ENCODE measurements at places on chromosomes 16 and 17.
A peak's percentile ranks its signal among the peaks of the same experiment; 100 is the strongest.

GRCh38 chr16:4911970-4912386 is 25.0 kb downstream of the PPL start:
- peak; percentile 24 for DNase-seq

- DNase-seq: no peak
Observed at GRCh38 chr16:49726155-49726554, 129.8 kb downstream of the ZNF423 start.

GRCh38 chr16:73054813-73055482 is 7.0 kb upstream of the ZFHX3 start:
- DNase-seq: no peak

GRCh38 chr16:14529010-14529669 is 100.9 kb downstream of the PARN start:
- peak; percentile 69 for DNase-seq

DNA sequence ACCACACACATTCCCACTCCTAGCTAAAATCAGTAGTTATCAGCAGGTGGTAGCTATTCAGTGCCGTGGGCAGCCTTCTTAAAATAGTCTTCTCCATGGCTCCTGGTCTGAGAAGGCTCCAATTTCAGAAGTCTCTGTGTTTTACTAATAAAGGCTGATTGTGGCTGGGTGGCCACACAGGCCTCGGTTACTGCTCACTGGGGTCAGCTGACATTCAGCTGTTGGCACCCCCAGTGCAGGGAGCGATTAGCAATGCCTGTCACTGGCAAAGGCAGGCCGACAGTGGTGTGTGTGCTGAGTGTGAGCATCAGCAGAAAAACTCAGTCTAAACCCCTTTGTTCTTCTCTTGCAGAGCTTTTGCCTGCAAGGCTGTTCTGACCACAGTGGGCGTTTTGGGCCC is 16.6 kb upstream of the DBNDD1 start:
- DNase-seq: no peak

- no peak for DNase-seq
Observed at GRCh38 chr17:81868674-81869220, 2.4 kb downstream of the ARHGDIA start.

GRCh38 chr17:57986841-57987580 is 1.0 kb downstream of the VEZF1 start:
- DNase-seq: no peak

GRCh38 chr16:21301168-21301894 is 23.2 kb upstream of the CRYM start:
- DNase-seq: peak; percentile 60

- DNase-seq: peak; percentile 90
Observed at GRCh38 chr17:73340093-73340596, 28.3 kb upstream of the CDC42EP4 start.

DNA sequence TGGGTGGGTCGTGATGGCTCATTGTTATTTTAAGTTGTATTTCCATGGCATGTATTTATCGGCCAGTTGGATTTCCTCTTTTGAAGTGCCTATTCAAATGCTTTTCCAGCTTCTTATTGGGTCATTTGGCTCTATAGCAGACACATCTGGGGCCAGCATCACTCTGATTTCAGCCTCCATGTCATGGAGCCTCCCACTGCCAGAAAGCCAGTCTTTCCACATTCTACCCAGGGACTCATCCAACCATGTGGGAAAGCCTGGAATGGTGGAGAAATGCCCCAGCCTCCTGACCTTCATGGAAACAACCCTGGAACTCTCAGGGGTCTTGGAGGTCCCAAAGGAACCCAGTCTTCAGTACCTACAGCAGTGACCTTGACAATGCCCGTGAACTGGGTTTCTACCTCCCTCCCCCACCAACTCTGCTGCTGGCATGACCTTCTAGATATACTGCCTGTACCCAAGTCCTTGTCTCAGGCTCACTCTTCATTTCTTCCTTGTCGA is 33.8 kb upstream of the ADGRG1 start:
- no peak for DNase-seq

GRCh38 chr17:48804936-48805411 is 12.1 kb downstream of the TTLL6 start:
- no peak for DNase-seq

GRCh38 chr16:69033151-69033949 is 72.1 kb upstream of the HAS3 start:
- no peak for DNase-seq

DNA sequence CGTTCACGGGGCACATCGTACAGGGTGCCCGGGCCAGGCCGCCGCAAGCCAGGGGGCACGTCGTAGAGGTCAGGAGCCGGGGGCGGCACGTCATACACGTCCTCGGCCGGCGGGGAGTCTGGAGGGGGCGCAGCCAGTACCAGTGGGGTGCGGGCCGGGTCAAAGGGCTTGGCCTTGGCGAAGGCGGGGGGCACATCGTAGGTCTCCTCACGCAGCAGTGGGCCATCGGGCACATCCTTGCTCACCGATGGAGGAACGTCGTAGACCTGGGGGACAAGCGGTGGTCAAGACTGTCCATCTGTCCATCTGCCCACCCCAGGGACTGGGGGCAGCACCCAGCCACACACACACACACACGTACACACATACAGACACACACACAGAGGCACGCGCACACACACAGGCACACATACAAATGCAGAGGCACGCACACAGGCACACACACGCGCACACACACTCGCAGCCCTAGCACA is 15.7 kb downstream of the BCAR1 start:
- no peak for DNase-seq

- DNase-seq: no peak
Observed at GRCh38 chr17:64190472-64190871, 60.5 kb upstream of the ERN1 start.

DNA sequence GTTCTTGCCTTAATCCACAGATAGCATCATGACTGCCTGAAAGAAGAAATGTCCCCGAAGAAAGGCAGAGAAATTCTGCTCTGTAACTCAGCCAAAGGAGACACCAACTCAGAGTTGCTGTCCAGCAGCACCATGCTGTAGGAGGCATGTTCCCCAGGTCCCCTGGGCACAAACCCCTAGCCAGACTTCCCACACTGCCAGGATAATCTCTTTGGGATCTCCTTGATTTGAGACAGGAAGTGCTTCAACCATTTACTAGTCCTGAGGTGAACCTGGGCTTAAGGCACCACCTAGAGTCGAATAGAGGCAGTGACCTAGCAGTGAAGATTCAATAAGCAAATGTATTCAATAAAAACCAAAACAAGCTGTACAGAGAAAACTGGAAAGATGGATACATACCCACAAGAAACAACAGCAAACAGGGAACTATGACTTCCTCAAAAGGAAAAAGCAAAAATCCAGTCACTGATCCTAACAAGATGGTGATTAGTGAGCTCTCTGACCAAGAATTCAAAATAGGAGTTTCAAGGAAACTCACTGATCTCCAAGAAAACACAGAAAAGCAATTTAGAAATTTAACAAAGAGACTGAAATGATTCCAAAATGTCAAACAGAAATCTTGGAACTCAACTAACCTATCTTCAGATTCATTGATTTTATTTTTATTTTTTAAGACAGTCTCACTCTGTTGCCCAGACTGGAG is 5.7 kb downstream of the OR4D2 start:
- no peak for DNase-seq

DNA sequence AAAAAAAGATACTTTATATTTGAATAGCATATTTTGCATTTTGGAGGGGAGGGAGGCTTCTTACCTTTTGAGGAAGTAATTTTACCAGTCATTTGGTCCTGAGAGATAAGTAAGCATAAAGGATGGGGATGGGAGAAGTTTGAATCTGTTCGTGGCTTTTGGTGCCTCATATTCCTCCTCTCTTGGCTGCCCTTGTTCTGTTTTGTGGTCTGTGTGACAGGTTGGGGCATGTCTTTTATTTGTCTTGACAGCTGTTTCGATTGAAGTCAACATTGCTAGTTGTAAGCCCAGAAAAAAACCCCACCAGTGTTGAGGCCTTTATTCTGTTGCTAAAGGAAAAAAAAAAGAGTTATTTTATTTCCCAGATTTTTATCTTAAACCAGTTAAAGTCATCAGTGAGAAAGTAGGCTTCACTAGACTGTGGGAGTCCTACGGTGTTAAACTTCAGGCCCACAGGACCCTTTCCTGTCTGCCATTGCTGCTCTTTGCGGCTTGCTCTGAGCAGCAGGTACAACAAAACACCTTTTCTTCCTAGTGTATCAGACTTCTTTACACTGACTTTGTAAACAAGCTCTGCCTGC is 11.4 kb downstream of the SLC7A6 start:
- DNase-seq: no peak

- DNase-seq: no peak
Observed at GRCh38 chr16:4660454-4661007, 32.8 kb upstream of the NUDT16L1 start.

GRCh38 chr17:82781894-82782274 is 30.0 kb downstream of the TBCD start:
- no peak for DNase-seq

DNA sequence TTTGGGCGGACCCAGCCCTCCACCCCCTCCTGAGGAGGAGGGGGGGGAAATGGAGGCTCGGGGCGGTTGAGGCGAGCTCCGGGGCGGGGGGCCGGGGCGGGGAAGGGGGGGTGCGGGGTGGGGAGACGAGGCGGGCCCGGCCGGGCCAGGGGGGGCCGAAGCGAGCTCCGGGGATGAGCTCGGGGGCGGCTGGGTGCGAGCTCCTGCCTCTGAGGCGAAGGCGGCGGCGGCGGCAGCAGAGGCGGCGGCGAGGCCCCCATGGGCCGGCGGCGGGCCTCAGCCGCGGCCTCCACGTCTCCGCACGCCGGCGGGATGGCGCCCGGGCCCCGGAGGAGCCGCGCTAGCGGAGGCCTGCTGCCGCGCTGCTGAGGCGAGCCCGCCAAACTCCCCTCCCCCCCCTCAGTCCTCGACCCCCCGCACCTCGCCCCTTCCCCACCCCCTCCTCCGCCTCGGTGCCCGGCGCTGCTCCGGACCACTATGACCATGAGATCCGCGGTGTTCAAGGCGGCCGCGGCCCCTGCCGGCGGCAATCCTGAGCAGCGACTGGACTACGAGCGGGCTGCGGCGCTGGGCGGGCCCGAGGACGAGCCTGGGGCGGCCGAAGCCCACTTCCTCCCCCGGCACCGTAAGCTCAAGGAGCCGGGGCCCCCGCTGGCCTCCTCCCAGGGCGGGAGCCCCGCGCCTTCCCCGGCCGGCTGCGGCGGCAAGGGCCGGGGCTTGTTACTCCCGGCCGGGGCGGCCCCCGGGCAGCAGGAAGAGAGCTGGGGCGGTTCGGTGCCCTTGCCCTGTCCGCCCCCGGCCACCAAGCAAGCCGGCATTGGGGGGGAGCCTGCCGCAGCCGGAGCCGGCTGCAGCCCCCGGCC is 596 bp downstream of the MSL1 start:
- DNase-seq: no peak

- DNase-seq: peak; percentile 65
Observed at GRCh38 chr17:82450357-82451106, at the start of gene CYBC1. Gene CYBC1, minus strand, starts transcription at chr17:82450752. Its CDS starts 1,498 bp downstream, at chr17:82449254.

GRCh38 chr16:27973678-27974077 is 89.8 kb downstream of the GSG1L start:
- no peak for DNase-seq

DNA sequence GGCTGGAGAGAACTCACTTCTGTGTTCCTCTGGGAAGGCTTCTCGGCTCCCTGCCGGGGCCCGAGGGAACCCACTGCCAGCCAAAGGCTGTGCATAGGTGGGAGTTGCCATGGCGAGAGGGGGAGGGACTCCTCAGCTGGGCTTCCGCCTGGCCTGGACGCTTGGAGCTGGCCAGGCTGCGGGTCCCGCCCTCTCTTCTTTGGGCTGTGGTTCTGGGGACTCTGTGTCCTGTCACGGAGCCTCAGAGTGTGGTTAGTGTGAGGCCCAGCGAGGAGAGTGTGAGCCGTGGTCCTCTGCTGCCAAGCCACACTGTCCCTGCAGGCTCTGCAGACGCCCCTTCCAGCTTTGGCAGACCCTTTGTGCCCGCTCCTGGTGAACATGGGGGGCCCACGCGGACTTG is 123.1 kb downstream of the OR1D5 start:
- DNase-seq: no peak

DNA sequence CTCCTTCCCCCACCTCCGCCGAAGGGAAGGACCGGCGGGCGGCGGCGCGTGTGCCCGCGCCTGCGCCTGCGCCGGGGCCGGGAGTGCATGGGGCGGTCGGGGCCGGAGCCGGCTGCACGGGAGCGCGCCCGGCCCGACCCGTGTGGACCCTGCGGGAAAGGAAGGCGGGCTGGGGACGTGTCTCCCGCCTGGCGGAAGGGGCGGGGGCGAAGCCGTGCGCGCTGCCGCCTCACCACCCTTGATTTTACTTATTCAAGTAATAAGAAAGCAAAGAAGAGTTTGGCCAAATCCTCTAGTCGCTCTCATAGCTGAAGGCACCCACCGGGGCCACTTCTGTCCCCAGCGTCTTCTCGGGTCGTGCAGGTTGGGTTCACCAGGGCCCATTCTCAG is 596 bp upstream of the PFN1 start:
- DNase-seq: no peak

GRCh38 chr17:79600681-79601131 is 10.1 kb downstream of the RBFOX3 start:
- no peak for DNase-seq

DNA sequence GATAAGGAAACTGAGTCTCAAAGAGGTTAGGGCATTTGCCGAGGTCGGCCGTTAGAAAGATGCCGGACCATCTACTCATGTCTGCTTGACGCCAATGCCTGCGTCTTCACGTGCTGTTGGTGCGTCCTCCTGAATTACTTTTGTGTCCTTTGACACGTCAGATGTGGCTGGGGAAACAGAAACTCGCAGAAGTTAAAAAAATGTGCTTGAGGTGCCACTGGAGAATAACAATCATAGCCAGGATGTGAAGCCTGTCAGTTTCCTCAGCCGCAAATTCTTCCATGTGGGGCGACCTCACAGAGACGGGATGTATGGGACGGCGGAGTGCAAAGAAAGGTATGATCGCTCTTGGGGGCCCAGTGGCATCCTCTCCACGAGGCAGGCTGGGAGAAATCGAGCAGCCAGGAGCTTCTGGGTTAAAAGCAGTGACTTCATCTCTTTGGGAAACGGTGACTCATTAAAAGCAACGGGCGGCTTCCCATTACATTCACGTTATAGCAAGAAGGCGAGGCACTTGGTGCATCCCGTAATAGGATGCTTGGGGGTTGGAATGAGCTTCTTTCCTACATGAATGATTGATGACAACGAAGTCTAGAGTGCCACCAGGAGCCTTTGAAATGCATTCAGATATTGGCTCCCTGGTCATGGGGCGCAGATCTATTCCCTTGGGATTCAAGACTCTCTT is 67.8 kb downstream of the BMERB1 start:
- peak; percentile 86 for DNase-seq

- no peak for DNase-seq
Observed at GRCh38 chr16:72029567-72030271, 21.2 kb downstream of the DHODH start.

- no peak for DNase-seq
Observed at GRCh38 chr16:11734653-11735043, 8.0 kb downstream of the TXNDC11 start.

GRCh38 chr17:61309362-61310256 is 90.0 kb upstream of the TBX2 start:
- peak; percentile 68 for DNase-seq

Data from HS-5 (cell line).